ENCODE measurements at places on chromosomes 13 and 19.

DNA sequence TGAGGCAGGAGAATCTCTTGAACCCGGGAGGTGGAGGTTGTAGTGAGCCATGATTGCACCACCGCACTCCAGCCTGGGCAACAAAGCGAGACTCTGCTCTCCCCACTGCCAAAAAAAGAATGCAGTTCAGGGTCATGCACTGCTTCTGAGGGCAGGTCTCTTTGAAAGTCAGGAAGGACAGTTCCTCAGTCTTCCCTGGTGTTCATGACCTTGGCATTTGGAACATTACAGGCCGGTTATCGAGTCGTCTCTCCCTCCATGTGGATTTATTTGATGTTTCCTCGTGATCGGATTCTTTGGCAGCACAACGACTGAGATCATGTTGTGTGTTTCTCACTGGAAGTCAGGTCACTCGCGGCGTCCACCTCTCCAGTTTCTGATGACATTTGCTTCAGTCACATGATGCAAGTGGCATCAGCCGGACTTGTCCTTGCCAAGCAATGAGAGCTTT is 17.2 kb downstream of the FGF21 start:
- no peak for DNase-seq

DNA sequence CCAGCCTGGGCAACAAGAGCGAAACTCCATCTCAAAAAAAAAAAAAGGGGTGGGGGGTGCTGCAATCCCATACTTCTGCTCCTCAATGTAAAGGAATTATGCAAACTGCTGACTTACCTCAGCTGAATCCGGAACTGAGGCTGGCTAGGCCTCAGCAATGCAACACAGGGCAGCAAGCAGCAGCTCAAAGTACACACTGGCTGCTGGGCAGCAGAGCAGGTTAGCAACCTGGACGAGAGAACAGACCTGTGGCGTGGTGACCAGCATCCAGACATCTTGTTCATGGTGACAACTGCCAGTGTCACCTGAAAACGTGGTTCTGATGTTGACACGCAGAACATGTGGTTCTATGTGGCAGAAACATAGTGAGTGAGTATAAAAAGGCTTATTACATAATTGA is 28.1 kb downstream of the ZNF14 start:
- DNase-seq = no peak

DNA sequence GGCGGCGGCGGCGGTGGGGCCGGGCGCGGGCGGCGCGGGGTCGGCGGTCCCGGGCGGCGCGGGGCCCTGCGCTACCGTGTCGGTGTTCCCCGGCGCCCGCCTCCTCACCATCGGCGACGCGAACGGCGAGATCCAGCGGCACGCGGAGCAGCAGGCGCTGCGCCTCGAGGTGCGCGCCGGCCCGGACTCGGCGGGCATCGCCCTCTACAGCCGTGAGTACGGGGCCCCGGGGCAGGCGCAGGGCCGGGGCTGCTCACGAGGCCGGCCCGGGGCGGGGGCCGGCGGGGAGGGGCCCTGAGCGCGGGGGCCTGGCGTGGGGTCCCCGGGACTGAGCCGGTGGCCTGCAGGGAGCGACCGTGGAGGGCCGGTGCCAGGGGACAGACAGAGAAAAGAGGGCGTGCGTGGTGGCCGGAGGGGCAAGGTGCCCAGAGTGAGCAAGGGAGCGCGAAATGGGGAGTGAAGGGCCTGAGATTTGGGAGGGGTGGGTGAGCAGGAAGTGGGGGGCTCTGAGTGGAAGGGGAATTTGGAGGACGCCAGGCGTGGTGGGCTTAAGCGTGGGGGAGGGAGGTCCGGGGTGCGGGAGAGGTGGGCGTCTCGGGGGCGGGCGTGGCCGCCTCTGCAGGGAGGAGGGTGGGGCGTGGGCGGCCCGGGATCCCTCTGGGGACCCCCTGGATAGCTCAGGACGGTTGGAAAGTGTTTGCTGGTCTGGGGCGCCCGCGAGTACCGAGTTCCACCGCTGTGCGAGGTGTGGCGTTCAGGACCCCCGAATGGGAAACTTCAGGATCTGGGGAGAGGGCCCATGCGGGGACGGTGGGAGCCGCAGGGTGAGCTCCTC is 575 bp downstream of the CARM1 start:
- DNase-seq = peak; percentile 57

- DNase-seq = no peak
Measured at GRCh38 chr13:34201050-34201913, 383.3 kb downstream of the RFC3 start.

DNA sequence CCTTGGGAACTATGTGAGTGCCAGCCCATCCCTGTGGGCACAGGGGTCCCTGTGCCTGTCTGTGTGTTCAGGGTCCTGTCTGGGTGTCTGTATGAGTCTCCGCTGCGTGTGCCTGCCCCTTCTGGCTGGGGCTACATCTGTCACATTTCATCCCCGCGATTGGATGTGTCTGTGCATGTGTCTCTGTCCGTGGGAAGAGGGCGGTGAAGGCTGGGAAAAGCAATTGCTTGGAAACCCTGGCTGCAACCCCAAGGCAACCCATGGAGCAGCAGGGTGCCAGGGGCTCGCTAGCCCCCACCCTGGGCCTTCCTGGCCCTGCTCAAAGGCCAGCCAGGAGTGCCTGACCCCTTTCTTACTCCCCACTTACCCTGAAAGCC is 1.4 kb downstream of the MAG start:
- DNase-seq = no peak

- peak; percentile 54 for DNase-seq
Measured at GRCh38 chr13:98761126-98761985, 8.9 kb upstream of the SLC15A1 start.

All from Daoy (cell line).